SK-N-SH (cell line): ENCODE measurements at places on chromosomes 3 and 15.

DNA sequence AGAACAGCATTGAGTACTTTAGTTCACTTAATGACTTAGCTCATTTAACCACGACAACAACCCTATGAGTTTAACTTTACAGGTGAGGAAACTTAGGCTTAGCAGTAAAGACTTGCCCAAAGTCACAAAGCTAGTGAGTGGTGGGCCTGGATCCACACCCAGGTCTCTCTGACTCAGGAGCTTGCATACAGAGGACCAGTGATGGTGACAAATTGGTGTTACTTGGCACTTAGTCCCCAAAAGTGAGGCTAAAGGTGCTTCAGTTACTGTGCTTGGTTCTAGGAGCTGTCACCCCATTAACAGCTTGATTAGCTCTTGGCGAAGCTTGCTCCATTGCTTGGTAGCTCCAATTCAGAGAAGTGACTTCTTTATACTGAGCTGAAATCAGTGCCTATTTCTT, 6.1 kb downstream of the CELF6 start:
- no peak for DNase-seq

DNA sequence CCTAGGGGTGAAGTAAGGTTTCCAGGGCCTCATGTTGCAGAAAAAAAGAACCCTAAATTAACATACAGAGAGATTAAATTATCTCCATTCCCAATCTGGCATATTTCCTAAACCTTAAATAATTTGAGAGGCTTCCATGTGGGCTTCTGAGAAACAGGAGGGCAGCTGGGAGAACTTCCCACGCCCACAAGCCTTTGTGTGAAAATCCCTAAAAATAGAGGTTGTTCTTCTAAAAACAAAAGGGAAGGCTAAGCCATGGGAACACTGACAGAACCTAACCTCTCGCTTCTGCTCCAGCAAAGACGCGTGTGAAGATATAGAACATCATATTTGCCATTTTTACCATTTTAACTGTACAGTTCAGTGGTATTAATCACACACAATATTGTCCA, 812 bp upstream of the SLC12A8 start:
- DNase-seq = no peak

DNA sequence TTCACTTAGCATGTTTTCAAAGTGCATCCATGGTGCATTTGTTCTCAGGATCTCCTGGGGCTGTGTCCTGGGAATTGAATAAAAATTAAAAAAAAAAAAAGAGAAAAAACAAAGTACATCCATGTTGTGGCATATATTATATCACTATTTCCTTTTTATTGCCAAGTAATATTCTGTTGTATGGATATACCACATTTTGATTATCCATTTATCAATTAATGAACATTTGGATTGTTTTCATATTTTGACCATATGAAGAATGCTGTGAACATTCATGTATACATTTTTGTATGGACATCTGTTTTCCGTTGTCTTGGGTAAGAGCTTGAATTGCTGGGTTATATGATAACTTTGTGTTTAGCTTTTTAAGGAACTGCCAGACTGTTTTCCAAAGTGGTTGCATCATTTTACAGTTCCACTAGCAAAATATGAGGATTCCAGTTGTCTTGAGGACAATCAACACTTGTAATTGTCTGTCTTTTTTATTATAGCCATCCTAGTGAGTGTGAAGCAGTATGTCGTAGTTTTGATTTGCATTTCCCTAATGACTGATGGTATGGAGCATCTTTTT, 44.5 kb downstream of the CTDSPL2 start:
- DNase-seq = no peak

DNA sequence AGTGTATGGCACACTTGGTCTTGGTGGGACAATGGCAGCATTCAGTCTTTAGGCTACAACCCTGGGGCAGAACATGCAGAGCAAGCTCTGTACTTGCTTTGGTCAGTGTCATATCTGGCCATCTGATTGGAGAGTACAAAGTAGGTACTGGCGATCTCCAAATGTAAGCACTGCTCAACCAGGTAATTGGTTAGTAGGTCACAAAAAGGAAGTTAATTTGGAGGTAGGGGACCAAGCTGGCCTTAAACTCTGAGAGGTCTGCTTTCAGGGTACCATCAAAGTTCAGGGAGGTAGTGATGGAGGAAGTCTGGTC, 3.3 kb upstream of the ABHD5 start:
- no peak for DNase-seq

DNA sequence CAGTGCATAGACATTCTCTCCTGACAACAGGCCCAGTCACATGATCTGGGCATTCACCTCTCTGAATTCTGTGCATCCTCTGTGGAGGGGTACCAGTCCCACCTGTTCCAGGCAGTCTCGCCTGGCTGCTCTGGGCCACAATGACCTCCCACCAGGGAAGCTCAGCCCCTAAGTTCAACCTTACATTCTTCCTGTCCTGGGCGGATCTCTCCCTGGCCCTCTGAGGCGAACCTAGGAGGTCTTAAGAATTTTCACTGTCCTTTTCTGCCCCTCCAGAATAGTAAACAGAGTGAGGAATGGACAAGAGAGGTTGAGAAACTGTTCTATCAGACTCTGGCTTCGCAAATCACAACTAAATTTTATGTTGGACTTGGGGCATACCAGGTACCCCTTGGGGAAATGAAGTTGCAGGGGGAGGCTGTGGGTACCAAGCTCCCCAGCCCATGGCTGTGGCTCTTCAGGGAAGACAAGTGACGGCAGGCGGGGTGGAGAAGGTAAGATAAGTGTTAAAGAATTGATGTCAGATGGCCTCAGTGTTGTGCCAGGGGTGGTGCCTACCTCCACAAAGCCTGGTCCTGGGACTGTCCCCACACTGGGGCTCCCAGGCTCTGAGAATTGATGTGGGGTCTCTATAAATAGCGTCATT, 5.3 kb downstream of the SCN5A start:
- peak; percentile 12 for DNase-seq

GRCh38 chr3:11948331-11948730, 55.9 kb upstream of the SYN2 start:
- DNase-seq = no peak

- peak; percentile 27 for DNase-seq
Observed at GRCh38 chr3:109023656-109024254, 70.1 kb upstream of the GUCA1C start.

GRCh38 chr3:187963003-187963676, 190.8 kb upstream of the LPP start:
- no peak for DNase-seq

DNA sequence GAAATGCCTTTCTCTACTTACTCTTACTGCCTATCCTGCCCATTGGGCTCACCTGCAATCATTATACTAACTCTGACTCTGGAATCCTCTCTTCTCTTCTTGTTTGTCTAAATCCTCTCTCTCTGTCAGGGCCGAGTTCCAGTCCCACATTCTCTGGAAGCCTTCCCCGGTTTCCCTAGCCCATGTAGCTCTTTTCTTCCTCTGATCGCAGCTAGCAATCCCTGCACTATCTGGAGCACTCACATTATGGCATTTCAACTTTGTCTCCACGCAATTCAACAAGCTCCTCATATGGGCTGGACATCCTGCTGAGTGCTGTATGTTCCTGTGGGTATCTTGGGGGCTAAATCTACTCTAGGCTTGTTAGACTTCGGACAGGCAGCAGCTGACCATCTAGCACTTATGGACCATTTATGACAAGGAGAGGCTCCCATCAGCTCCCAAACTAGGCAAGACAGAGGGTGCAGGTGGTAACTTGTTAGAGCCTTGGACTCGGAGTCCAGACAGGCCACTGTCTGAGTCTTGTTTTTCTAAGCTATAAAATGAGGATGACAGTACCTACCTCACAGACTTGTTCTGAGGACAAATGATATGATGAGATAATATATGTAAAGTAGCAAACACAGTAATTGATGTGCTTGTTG, 58.3 kb downstream of the EPHB3 start:
- DNase-seq = no peak

DNA sequence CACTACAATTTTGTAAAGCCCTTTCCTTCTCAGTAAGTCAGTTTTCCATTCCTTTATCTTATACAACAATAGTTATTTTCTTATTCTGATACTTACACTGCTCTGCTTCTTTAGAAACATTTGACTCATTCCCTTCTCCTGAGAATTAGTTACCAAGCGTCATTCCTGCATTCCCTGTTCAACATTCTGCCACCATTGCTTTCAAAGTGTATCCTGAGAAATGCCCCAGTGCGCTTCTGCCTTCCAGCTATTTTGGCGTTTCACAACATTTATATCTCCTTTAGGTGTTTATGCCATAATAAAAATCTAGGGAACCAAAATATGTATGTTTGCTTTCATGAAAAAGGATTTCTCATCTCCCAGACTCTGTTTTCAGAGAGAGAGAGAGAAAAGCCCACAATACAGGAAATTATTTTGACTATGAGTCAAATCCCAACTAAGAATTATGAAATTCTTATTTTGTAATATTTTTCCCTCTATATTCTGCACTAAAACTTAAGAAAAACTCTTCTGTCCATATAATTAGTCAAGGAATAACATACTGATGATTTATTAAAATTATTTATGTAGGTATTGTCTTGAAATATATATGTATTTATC, 118.2 kb upstream of the RAP2B start:
- DNase-seq = no peak

DNA sequence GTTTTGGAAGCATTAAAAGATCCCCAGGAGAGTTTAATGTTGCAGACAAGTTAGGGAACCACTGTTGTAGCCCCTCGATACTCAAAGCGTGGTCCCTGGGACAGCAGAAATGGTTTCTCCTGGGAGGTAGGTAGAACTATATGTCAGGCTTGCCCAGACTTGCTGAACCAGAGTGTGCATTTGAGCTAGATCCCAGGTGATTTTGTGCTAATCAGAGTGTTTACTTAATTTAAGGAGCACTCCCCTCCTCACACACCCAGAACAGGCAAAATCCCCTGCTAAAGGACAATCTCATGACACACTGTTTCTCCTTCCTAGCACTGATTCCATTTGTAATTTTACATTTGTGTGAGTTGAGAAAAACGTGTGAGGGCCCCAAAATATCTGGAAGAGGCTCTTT, 24.3 kb downstream of the LMCD1 start:
- DNase-seq = no peak

DNA sequence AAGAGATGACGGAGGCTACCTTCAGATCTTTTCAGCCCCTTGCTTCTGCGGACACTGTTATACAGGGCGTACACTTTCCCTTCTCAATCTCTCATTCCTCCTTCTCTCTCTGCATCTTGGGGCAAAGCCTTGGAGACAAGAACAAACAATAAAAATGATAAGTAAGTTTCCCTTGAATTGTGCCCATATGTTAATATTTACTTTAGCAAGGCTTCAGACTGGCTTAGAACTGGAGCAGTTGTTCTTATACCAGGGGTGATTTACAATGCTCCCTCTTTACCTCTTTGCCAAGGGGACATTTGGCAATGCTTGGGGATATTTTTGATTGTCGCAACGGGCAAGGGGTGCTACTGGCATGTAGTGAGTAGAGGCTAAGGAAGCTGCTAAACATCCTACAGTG, 29.4 kb downstream of the TIMMDC1 start:
- no peak for DNase-seq

DNA sequence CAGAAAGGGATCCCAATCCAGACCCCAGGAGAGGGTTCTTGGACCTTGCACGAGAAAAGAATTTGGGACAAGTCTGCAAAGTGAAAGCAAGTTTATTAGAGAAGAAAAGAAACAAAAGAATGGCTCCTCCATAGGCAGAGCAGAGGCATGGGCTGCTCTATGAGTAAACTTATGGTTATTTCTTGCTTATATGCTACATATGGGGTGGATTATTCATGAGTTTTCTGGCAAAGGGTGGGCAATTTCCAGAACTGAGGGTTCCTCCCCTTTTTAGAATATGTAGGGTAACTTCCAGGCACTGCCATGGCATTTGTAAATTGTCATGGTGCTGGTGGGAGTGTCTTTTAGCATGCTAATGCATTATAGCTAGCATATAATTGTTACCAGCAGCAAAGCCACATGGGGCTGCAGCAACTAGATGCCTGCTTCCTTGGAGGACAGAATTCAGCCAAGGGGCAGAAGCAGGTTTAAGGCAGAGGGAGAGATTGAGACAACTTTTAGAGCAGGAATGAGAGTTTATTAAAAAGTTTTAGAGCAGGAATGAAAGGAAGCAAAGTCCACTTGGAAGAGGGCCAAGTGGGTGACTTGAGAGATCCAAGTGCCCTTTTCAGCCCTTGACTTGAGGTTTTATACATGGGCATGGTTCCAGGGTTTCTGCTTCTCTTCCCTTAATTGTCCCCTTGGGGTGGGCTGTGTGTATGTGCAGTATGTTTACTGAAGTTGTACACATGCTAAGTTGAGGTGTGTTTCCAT, 41.3 kb downstream of the METTL6 start:
- DNase-seq = no peak
